ENCODE measurements at places on chromosomes 2 and 18.
A peak's percentile ranks its signal among the peaks of the same experiment; 100 is the strongest.

DNA sequence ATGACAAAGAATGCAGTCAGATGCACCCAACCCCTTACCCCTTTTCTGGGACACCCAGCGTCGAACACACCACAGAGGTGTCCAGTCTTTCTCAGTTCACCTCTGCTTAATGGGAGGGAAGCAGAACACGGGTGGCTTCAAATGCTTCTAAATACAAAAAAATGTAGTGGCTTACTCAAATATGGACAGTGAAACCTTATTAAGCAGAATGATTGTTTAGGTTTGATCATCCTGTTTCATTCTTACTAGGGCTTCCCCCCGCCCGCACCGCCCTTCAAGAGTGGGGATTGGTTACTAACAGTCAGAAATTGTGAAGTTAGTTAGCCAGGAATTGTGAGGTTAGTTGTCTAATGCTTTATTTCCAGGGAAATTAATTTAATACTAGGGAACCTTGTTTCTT lies 21.6 kb downstream of the ATG16L1 start:
- DNase-seq, result no peak

DNA sequence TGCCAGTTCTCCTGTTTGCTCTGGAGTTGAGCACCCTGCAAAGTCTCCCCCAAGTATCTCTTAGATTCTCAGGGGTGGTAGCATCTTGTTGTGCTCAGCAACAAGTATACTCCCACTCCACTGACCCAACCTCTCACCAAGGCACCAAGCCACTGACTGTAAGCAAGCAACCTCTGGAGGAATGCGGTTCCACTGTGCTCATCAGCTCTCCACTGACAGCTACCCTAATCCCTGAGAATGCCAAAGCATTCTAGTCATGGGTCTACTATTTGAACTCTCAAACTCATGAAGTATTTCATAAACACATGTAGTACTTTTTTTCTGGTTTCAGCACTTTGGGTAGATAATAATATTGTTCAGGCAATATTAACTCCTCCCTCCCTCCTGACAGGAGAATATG lies 170.0 kb downstream of the EPHA4 start:
- DNase-seq, result no peak

- no peak for DNase-seq
Observed at GRCh38 chr2:176160986-176161824, 4.1 kb downstream of the HOXD3 start.

GRCh38 chr18:23618862-23619387 lies 32.6 kb upstream of the NPC1 start:
- no peak for DNase-seq

DNA sequence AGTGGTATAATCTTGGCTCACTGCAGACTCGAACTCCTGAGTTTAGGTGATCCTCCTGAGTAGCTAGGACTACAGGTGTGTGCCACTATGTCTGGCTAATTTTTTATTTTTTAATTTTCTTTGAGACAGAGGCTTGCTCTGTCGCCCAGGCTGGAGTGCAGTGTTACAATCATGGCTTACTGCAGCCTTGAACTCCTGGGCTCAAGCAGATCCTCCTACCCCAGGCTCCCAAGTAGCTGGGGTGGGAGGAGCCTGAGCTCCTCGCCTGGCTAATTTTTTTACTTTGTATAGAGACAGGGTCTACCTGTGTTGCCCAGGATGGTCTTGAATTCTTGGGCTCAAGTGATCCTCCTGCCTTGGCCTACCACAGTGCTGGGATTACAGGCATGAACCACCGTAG lies 62.5 kb downstream of the BABAM2 start:
- no peak for DNase-seq

- no peak for DNase-seq
Observed at GRCh38 chr18:3384664-3385563, 65.1 kb upstream of the TGIF1 start.

DNA sequence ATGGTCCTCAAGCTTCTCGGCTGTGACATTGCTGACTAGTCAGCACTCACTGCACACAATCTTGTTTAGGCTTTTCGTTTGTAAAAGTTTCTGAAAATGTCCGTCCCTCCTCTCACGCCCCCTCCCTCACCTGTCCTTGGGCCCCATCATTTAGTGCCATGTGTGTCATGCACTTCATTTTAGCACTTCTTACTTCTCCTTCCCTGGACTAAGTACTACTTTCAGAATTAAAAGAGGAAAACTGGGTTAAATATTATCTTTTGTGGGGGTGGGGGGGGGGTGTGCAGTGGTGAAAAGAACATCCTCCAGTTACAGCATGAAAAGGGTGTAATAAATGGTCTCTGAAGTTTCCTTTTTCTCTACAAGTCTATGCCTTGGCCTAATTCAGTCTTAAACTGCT lies 182.0 kb upstream of the SP5 start:
- no peak for DNase-seq

DNA sequence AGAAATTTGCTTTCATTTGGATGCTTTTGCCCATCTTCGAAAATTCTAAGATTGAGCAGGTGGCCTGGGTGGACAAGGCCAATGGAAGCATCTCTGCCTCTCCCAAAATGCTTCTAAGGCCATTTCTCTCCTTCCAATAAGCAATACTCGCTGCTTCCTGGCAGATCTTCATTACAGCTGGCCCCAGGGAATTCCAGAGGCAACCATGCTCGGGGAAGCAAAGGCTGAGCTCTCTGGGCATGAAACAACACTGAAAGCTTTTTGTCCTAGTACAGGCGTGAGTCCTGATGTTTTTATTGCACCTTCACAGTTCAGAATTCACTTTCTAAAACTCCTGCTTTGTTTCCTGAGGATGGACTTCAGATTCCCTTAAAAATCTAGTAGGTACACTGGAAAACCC lies 11.8 kb upstream of the NEDD4L start:
- DNase-seq, result no peak

DNA sequence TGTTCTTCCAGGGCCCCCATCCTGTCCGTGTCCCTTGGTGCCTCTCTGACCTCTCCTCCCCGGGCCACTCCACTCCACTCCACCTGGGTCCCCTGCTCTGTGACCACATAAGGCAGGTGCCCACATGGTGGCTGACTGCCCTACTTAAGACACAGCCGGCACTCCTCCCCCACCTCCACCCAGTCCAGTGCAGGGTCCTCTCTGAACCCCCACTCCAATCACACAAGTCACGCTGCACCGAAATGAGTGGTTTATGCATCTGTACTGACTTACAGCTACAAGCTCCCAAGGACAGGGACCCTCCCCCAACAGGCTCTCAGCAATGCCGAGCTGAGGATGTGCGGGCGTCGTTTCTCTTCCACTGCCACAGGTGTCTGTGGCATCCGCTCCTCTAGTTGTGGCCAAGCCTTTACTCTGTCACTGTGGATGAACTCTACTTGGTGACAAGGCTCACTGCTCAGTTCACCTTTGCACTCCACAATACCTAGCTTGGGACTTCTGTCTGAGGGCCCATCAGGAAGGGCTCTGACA lies 48.3 kb downstream of the TFCP2L1 start:
- no peak for DNase-seq

DNA sequence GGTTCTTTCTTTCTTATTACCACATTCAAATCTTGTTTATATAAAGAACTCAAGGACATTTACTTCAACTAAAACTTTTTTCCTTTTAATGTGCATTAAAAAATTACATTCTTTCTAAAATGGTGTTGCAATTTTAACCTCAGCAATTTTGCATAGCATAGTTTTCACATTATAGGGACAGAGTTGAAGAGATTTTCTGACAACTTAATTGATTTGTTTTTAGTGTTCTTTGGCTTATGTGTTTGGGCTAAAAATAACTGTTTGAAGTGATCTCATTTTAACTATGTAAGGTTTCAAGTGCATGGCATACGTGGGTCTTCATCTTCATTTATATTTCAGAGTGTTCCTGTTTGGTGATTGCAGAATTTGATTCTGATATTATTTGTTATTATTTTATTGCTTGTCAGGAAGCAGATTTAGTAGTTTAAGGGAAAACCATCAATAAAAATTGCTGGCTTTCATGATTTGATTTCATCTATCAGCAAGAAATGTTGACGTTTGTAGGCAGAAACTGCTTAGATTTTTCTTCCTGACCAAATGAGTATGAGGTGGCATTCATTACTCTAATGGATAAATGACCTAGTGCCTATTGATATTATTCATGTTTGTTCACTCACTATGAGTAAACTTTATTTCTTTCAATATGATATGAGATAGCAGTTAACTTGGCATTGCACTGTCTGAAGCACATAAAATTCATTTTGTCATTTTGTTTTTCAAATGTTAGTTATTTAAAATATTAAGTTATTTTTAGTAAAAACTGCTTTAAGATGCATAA lies 398.4 kb downstream of the NUP35 start:
- DNase-seq, result no peak

- peak; percentile 38 for DNase-seq
Observed at GRCh38 chr2:42102024-42102590, 54.3 kb downstream of the PKDCC start.
